Activated CD4-positive, alpha-beta T cell treated with anti-CD3 and anti-CD28 coated beads, Interleukin-2, amount 50 U/mL, for 4 hours (primary cell): ENCODE measurements at places on chromosomes 7 and 10.

DNA sequence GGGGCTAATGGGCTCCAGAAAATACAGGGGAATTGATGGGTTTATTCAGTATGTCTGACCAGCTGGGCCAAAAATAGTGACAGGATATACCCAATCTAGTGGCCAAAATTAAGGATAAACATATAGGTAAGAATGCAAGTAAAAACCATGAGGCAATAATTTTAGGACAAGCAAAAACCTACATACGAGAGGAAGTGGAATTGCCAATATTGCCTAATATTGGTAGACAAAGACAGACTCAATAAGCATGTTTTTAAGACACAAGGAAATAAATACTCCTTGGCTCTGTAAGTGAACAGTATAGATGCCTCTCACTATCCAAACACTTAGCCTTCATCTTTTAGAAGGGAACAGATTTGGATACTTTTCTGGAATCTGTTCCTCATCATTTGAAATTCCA is 51.0 kb downstream of the ATXN7L1 start:
- no peak for DNase-seq

GRCh38 chr7:4257146-4258111 is 424.7 kb upstream of the FOXK1 start:
- no peak for DNase-seq

DNA sequence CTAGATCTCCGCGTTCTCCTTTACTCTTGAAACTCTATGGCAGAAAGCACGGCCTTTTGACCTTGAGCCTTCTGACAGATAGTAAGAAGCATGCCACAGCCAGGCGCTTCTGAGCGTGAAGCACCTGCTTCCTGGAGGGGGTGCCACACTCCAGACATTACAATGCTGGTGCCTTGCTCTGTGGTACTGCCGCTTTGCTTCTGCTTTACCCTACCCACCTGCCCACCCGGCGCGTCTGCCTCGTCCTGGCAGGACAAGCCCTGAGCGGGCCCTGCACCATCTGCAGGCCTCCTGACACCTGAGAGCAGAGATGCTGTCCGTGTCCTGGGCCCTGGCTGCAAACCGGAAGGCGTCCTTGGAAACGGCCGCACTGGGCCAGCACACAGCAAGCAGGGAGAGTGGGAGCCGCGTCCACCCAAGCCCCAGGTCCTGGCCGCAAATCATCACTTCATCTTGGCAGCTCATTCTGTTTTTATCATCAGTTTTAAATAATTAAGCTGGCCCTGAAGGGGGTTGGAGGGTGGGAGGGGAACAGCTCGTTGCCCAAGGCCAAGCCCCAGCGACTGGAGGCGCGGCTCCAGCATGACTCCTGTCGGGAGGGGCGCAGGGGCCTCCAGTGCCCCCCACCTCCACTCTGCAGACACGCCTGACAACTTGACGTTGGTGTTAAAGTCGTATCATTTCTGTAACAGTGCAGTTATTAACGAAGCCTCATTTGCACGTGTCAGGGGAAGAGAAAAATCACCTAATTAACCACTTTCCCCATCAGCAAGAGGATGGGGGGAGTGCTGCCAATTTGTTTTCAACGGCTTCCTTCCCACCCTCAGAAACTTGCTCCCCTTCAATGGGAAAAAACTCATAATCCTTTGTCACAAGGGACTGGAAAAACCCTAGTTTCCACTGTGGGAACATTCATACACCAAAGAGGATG is 132.2 kb downstream of the MAD1L1 start:
- DNase-seq = no peak

GRCh38 chr10:132820056-132820455 is 34.1 kb upstream of the NKX6-2 start:
- DNase-seq = no peak

DNA sequence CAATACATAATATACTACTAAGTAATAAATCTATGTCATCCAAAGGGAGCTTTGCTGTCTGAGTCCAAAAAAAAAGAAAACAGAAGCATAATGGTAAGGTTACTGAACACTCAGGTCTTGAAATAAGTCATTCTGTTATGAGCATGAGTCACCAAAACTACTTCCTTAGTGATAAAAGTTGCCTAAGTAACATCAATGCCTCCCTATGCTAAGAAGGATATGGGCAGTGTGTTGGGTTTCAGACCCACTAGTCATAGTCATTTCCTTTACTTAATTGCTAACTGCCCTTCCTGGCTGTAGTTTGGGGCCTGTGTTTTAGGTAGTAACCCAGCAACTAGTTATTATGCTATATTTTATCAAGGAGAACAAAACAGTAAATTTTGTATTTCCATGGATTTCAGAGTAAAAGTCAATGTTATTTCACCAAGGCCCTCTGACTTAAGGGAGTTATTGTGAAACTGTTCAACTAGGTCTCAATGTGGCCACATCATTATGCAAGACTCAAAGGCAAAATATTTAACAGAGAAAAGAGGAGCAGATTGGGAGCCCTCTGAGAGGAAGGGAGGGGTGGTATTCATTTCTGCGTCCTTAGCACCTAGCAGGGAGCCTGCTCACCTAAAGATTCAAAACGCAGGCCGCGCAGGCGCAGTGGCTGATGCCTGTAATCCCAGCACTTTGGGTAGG is 11.7 kb upstream of the VIM start:
- DNase-seq = no peak

DNA sequence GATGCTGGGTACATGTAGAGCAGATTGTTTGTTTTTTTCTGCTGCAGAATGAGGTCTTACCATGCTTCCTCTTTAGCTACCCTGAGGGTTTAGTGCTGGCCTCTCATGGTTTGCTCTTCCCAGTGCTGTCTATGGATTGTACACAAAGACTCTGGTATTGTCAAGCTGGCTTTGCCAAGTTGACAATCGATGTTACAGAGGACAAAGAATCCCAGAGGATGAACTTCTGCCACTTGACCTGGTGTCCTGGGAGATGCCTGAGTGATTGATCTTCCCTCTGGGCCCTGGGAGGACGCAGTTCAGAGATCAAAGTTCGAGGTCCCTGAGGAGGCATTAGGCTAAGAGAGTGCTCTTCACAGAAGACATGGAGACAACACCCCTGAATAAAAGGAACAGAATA is 865.4 kb downstream of the CCSER2 start:
- no peak for DNase-seq

DNA sequence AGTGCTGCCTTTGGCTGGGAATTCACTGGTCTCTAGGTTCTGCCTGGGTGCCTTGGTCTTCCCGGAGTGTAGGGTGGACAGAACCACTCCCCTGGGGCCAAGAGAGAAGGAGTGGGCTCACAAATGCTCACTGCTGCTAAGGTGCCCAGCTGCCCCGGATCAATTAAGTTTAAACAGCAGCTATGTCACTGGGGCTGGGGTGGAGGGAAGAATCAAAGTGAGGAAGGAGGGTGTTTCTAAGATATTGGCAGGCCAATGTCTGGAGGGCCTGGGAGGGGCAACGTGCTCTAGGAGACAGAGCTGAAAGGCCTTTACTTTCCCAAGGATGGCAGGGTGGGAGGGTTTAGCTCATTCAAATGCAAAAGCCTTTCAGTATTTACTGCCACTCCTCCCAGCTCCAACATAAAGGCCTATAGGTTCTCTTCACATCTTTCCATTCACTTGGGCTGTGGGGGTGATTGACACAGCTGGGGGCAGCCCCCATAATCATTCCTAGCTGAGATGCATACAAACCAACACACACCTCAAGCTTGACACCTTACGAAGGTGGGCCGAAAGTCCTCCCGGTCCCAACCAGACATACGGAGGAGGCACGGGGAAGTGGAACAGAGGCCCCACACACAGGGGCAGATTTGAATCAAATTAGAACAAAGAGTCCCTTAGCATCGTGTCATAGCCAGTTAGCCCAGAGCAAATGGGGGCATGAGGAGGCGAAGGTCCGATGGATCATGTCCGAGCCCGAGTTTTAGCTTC is 108.0 kb upstream of the EFCAB10 start:
- no peak for DNase-seq

- DNase-seq = no peak
These were observed 185.8 kb downstream of the PTEN start for GRCh38 chr10:88049204-88049603.
